ENCODE measurements at places on chromosomes 7 and 10. TPM values are rescaled to one million over a fixed set of nuclear protein-coding genes. Genes with fewer than 3 reads are reported as not detected.

Gene CC2D2B
- total RNA-seq: 0.52 TPM

Gene YAE1
- 20.5 TPM for total RNA-seq

Gene PTF1A
- not detected for total RNA-seq

Gene IFIT1B
- total RNA-seq: not detected

Gene CNPY1
- not detected for total RNA-seq

Gene H2AZ2
- total RNA-seq: 208 TPM

Gene ANKIB1
- total RNA-seq: 20.9 TPM

Gene EBLN1
- total RNA-seq: not detected

Gene CFAP46
- 1.1 TPM for total RNA-seq

Gene GALNT17
- total RNA-seq: 0.12 TPM

Gene OSBPL3
- 24.5 TPM for total RNA-seq

Gene CDK14
- 5.3 TPM for total RNA-seq

Gene ALOX5
- 1.7 TPM for total RNA-seq

Gene SEMA3A
- total RNA-seq: 13.7 TPM

Gene BHLHA15
- total RNA-seq: 1.8 TPM

Gene FXYD4
- total RNA-seq: not detected

Gene FZD1
- 5.9 TPM for total RNA-seq

Gene UNCX
- total RNA-seq: 0.65 TPM

Gene TMEM26
- 0.23 TPM for total RNA-seq

Data from epithelial cell of proximal tubule (primary cell).